Inflammatory macrophage (primary cell): ENCODE measurements at places on chromosomes 5 and 9.

- no peak for DNase-seq
Observed at GRCh38 chr9:111051400-111051799, 13.1 kb upstream of the LPAR1 start.

- no peak for DNase-seq
Observed at GRCh38 chr5:128493657-128494329, 44.3 kb downstream of the FBN2 start.

- DNase-seq = no peak
Observed at GRCh38 chr5:80318212-80318611, 1.6 kb upstream of the SPZ1 start.

DNA sequence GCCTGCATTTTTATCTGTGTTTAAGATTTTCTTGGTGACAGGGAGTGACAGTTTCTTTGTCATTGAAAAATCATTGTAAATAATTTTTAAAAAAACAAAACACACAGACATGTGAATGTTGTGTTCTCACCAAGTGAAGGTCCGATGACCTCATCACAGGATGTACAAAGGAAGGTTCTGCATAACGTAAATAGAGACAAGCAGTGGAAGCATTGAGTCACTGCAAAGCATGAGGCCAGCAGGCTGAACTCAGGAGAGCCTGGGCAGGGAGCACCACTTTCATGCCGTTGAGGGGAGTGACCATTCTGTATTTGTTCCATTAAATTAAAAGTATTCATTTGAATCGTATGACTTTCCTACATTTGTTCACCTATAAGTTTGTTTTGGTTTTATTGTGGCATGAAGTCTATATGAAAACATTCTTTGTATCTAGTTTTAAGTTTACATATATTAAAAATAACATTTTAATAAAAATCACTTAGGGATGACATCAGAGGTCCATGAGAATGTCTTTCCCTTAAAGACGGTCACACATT lies 70.4 kb upstream of the TLE1 start:
- no peak for DNase-seq

- DNase-seq = no peak
Observed at GRCh38 chr9:120892748-120893610, 16.0 kb upstream of the PHF19 start.

DNA sequence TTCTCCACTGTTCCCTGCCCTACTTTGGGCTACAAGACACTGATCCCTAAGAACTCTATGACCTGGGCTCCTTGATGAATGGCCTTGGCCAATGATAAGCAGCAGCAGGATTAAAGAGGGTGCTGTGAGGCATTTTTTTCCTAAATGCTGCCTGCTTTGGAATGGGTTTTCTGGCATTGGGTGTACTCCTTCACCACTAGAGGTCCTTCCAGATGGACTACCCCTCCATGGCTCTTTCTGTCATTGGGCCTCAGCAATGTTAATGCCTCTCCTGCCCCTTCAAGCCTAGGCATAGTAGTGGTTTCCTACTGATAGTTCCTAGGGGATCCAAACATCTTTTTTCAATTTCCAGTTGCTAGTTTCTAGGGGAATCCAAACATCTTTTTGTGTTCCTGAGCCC lies 319.3 kb upstream of the RPS23 start:
- no peak for DNase-seq

DNA sequence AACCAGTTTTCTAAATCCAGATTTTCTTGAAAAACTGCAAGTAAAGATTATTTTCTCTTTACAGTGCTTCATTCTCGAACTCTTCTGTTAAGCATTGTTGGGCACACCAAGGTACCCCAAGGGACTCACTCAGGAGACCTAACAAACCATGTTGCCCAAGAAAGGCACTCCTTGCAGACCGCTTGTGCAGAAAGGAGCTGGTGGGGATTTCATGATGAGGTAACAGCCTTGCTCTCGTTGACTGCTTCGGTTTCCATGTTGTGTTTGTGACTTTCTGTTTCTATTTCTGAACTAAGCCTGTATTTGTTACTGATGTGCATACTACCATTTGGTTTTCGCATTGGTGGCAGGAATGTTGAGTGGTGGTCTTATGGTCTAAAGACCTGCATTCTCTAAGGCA lies 266.6 kb upstream of the DAP start:
- DNase-seq = no peak

DNA sequence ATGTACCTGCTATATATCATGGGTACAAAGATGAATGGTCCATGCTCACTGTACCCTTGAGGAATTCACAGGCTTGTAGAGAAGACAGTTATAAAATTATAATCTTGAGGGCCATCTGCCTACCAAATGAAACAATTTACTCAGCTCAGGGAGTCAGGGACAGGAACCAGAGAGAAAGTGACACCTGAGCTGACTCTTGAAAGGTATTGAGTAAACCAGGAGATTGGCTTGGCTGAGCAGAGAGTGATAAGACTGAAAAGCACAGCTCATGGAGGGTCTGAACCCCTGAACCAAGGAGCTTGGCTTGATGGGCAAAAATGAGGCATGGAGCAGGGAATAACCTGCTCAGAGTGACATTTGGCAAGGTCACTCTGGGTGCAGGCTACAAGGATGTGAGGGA lies 147.3 kb downstream of the FAM114A2 start:
- DNase-seq = no peak

GRCh38 chr5:158492841-158493242 lies 606.9 kb downstream of the EBF1 start:
- no peak for DNase-seq

- DNase-seq = no peak
Observed at GRCh38 chr9:136316896-136317676, 10.3 kb upstream of the GPSM1 start.

DNA sequence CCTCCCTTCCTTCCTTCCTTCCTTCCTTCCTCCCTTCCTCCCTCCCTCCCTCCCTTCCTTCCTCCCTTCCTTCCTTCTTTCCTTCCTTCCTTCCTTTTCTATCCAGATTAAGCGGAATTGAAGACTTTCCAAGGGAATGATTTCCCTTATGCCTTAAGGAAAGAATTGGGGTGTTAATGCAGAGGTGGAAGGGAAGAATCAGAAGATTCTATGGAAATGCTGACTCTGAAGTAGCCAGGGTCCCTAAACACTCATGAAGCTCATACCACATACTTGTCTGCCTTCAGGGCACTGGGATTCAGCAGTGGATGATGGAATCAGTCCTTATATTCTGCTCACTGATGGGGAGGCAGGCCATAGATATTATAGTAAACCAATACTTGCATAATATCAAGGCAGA lies 48.2 kb downstream of the TNC start:
- no peak for DNase-seq

GRCh38 chr5:82674671-82675070 lies 396.5 kb upstream of the RPS23 start:
- peak; percentile 24 for DNase-seq

- peak; percentile 11 for DNase-seq
Observed at GRCh38 chr5:24621792-24622191, 23.0 kb downstream of the CDH10 start.

DNA sequence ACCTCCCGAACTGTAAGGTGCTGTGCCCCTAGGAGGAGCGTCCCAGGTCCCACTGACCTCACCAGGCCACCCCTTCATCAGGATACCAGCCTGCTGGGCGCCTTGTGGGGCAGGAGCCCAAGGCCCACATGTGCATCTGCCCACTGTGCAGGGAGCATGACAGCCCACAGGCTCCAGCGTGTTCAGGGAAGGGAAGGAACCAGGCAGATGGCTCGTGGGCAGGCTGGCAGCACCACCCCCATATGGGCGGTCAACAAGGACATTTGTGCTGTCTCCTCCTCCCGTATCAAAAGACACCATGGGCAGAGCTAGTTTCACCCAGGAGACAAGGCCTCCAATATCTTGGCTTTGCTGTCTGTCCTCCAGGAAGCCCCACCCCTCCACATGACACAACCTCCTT lies 85.5 kb upstream of the PPP1R26 start:
- DNase-seq = no peak
